Mucosa of descending colon (tissue), 3 donors: ENCODE measurements at places on chromosomes 5 and 9.

DNA sequence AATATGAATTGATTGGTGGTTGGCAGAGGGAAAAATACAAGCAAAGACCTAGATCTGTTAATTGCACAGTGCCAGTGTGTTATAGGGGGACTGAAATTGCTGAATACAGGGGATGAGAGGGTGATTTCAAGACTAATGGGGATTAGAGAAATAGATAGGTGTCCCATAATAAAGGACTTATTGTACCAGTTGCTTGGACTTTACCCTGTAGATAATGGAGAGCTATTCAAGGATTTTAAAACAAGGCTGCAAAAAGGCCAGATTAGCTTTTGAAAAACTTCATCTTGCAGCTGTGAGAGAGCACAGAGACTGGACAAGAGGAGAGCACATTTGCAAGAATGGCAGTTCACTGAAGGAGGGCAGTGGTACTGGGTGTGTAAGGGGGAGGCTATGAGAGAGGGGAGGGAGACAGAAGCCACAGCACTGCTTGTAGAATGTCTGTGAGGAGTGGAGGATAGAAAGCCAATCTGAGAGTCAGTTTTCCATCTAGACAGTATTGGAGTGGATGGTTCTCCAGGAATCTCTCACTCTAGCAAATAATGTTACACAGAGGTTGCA is 28.8 kb upstream of the SCAMP1 start:
- no peak for DNase-seq

DNA sequence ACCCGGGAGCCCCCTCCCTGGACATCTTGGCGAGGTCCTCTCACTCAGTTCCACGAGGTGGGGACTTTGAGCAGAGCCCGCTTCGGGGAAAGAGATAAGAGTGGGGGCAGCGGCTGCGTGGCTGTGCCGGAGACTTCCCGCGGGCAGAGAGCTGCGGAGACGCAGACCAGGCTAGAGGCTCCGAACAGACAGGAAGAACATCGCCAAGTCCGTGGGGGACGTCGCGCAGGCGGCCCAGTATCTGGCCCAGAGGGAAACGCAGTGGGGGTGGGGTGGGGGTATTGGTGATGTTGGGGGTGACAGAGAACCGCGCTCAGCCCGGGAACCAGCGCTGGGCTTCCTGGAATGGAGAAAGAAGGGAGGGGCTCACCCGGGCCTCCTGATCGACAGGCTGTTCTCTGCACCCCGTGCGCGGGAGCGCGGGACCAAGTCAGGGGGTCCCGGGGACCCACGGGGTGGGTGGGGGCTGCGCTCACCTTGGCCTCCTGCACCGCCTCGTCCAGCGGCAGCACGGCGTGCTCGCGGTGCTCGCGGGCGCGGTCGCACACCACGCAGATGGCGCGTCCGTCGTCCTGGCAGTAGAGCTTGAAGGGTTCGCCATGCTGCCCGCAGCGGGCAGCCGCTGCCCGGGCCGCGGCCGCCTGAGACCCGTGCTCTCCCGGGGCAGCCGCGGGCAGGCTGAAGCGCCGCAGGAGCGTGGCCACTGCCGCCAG is 727 bp downstream of the TRIM7 start:
- peak; percentile 59 for DNase-seq

DNA sequence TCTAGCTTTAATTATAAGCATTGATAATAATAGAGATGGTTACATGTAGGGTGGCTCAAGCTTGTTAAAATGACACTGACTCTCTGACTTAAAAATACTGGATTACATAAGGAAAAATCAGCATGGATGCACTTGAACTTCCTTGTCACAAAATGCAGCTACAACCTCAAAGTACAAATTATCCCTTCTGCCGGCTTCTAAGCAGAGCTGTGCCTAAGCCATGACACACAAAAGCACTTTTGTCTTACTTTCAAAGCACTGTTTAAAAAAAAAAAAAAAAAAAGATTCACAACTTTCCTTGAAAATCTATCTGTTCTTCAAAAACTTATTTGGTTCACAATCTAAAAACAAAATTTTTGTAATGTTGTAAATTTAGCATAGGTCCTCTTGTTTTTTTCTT is 36.4 kb upstream of the ZFAND5 start:
- DNase-seq = no peak

- DNase-seq = no peak
These were observed 9.0 kb upstream of the PAPPA start for GRCh38 chr9:116144555-116144954.

DNA sequence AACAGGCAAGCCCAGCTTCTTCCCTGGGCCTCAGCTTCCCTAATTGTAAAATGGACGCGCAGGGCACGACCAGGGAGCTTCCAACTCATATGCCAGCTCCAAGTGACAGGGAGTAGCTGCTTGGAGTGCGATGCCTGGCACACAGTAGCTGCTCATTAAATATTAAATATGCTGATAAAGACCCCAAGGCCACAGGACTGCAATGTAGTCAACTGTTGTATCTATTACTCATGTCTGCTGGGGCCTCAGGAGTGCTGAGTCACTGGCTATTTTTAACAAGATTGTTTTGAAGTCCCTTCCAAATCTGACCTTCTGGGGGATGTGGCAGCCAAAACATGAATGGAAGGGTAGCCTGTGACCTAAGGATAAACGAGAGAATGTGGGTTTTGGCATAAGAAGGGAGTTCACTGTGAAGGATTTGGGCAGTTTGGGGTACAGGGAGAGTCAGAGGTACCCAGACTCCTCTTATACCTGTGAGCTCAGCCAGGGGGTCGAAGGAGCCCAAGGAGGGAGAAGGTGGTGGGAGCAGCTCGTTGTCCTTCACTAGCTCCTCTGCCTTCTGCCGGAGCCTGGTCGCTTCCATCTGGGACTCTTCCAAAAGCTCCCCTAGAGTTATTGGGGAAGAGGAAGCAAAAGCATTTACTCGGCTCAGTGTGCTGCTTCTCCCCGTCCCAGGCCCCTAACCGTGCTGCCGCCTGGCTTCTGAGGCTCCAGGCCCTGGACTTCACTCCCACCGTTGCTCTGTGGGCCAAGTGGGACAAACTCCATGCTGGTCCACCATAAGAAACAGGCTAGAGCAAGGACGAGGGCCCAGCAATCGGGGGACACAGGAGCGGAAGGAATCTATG is 17.5 kb downstream of the TNIP1 start:
- no peak for DNase-seq

DNA sequence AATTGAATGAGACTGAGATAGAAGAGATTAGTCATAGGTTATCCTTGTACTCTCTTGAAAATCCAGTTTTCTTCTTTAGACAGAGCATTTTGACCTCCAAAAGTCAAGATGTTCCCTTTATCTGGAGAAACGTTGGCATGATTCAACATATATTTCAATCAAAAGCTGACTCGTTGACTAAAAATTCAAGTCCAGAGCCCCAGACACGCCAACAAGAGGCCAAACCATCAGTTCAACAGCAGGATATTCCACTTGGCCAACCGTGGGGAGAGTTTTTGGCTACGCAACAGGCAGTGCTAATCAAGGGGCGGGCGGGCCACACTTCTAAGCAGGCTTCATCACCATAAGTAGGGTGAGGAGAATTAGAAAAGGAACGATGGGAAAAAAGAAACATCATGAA is 119.1 kb downstream of the SLIT3 start:
- no peak for DNase-seq

GRCh38 chr5:9919306-9920030 is 289.3 kb upstream of the TAS2R1 start:
- no peak for DNase-seq

DNA sequence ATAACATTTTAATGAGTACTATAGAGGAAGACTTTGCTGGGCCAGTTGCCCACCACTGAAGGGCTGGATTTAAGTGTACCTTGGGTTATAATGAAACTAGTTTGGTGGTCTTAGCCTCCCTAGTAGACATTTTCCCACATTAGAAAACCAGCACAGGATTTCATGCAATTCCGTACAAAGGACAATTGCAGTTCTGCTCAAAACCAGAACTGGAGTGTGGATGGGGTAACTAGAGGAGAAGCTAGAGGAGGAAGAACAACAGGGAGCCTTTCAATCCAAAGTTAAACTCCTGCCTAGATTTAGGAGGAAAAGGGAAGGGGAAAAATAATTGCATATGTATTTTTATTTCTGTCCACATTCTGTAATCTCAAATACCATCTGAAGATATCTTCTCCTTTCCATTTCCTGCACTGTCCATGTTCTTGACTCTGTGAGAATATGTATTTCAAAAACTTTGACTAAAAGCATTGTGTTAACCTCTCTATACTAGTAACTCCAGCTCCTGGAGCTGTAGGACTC is 97.5 kb upstream of the SSBP2 start:
- peak; percentile 88 for DNase-seq

- DNase-seq = no peak
These were observed 6.1 kb upstream of the TUSC1 start for GRCh38 chr9:25684321-25684720.

DNA sequence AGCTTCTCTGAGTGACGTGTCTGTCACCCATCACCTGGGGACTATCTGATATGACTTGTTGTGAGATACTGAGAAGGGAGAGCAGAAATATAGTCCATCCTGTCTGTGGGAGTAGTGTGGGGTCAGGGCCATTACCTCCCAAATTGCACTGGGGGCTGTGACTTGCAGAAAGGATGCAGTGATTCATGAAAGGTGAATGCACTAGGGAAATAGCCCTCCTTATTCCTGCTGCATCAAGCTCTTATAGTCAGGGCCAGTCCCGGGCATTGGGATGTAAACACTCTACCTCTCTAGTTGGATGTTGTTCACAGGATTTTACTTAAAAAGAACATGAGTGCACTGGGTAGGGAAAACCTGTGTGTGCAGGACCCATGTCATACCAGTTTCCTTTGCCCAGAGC is 124.8 kb downstream of the STK32A start:
- no peak for DNase-seq

- peak; percentile 27 for DNase-seq
These were observed 50.5 kb upstream of the FCN2 start for GRCh38 chr9:134830126-134830525.

DNA sequence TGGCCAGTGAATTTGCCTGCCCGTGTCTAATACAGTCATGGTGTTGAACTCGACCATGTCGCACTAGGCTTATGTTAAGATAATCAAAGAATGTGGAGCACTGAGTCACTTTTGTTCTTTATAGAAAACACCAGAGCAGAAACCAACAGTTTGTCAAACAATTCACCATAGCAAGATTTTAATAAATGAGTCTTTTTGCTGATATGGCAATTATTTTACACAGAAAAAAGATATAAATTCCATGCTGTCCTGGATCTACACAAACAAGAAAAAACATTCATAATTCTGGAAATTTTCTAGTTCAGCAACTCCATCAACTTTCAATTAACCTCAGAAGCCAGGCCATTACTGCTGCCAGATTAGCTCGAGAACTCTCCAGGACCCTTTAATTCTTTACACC is 208.9 kb downstream of the ZNF608 start:
- no peak for DNase-seq

DNA sequence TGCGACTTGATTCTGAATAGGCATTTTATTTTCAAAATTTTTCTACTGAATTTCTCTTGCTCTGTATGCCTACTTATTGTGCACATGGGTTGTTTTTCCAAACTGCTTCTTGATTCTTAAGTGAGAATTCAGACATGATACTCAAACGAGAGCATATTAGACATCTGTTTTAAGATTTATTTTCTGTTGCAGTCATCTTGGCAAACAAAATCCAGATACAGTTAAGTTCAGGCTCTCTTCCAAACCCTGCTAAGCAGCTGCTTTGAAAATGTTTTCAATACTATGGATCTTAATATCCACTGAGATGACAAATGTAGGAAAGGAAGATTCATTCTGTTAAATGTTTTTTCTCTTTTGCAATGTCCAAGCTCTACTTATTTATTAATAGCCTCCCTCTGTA is 4.5 kb downstream of the TMEM215 start:
- DNase-seq = no peak

DNA sequence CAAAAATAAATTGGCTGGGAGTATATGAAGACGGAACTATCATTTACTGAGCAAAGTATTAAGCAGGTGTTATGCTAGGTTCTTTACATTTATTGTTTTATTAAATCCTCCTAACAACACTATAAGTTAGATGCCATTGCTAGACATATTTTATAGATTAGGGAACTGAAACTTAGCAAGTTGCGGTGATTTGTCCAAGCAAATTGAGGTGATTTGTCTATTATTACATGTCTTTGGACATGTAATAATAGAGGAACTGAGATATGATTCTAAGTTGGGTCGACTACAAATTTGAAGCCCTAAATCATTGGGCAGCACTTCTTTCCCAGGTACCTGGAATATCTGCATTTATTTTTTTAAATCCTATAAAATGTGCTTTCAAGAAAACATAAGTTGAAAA is 429.9 kb downstream of the GABRG2 start:
- DNase-seq = no peak

DNA sequence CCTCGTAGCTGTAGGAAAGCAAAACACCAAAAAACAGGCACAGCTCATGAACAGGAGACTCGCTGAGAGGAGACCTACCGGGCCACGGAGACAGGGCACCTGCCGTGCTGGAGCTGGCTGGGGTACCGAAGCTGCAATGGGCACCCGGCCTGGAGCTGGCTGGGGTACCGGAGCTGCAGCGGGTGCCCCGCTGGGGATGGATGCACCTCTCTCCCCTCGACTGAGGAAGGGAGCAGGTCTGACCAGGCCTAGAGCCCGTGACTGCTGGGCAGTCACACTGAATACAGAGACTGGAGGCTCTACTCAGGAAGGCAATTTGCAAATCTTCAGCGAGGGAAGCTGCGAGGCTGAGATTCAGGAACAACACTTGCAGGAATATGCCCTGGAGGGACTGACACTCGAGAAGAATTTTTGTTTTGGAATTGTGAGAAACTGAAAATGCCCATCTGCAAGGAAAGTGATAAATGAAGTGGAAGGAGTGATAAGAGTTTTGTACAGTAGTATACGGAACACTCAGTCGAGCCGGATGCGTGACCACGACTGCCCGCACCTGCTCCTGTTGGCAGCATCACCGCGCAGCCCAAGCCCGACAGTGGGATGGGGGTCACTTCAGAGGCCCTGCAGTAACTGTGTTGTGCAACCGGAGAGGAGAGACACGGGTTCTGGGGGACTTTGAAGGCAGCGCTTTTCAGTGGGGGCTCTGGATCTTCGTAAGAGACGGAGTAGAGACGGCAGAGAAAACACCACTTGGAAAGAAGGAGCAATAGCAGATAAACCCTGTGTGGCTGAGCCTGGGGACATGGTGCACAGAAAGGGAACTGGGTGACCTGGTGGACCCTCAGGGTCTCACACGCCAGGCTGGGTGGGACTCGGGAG is 27.9 kb upstream of the LPCAT1 start:
- DNase-seq = no peak

DNA sequence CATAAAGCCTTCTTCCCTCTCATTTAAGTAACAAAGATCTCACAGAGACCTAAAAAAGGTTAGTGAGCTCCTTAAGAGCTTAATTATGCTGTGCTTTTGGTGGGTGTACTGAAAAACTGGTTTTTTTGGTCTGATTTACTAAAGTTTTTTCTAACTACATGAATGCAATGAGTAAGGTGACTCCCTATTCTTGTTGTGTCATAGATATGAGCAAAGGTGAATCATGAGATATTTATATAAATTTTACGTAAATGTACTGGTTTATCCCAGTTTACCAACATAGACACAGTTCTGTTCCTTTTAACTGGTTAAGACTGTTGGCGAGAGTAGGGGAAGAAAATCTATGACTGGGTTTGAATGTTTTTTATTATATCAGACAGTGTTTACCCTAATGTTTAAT is 250.5 kb downstream of the NR2F1-AS1 start:
- no peak for DNase-seq

GRCh38 chr5:173056783-173057061 is 570 bp downstream of the CREBRF start:
- DNase-seq = no peak

GRCh38 chr5:82211855-82212572 is 66.1 kb downstream of the RPS23 start:
- no peak for DNase-seq
